ENCODE measurements at places on chromosomes 7 and 10.

DNA sequence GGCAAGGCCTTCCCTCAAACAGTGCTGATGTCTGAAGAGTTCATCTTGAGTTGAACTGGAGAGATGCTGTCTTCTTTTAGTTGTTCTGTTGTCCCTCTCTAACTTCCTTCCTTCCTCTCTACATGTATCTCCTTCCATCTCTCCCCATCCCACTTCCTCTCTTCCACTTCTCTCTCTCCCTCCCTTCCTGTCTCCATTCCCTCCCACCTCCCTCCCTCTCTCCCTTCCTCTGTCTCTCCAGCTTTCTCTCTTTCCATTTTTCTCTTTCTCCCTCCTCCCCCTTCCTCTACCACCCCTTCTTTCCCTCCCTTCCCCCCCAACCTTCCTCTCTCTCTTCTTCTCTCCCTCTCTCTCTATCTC is 40.7 kb upstream of the TNS3 start:
- no peak for ATAC-seq

DNA sequence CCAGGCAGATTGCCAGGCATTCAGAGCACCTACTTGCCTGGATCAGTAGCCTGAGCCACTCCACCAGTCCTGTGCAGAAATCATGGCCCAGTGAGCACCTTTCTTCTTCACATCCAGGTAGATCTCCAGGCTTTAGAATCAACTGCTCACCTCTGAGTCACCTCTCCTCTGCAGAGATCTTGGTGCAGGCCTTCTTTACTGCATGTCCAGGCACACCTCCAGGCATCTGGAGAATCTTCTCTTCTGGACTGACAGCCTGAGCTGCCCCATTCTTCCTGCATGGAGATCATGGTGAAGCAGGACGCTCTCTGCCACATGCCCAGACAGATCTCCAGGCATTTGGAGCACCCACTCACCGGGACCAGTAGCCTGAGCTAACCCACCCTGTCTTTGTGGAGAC is 894.5 kb upstream of the MBL2 start:
- peak; percentile 34 for ATAC-seq

DNA sequence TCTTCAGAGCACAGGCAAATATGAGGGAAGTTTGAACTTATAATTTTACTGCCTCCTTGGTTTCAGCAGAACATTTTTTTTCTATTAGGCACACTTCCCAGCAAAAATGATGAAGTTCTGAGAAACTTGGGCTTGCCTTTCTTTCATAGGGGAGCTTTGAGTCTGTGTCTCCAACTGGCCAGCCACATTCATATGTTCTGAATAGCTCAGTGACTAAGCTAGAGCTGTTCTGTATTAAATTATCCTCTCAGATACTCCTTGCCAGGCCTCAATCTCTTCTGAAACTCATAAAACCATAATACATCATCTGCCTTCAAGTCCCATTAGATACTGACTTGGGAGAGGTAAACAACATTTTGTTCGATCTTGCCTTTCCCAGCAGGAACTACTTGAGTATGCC is 476.5 kb downstream of the GPAM start:
- ATAC-seq, result no peak

GRCh38 chr10:67119651-67120050 is 193.8 kb downstream of the LRRTM3 start:
- no peak for ATAC-seq

GRCh38 chr10:102732661-102733060 is 11.1 kb upstream of the WBP1L start:
- no peak for ATAC-seq

GRCh38 chr7:31997423-31997822 is 72.8 kb downstream of the PDE1C start:
- ATAC-seq, result no peak

Data from gastroesophageal sphincter (tissue), 4 donors.